NCI-H345 (cell line): ENCODE measurements at places on chromosomes 1 and 21.

DNA sequence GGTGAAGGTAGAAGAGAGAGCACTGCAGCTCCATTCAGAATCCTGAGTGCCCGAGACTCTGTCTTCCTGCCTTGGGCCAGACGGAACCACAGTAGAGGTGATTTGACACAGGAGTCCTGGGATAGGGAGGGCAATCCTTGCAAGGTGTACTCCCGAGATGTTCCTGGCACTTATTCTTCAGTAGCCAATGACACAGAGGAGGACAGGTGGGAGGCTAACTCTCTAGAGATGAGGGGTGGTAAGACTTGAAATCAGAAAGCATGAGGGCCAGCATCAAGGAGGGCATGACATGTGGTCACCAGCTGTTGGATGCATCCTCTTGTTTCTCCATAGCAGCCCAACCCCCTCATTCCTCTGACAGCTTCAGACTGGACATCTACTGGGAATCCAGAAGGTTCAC, 56.3 kb downstream of the CSMD2 start:
- no peak for DNase-seq

- DNase-seq: no peak
Measured at GRCh38 chr21:38610623-38611251, 112.5 kb upstream of the ERG start.

DNA sequence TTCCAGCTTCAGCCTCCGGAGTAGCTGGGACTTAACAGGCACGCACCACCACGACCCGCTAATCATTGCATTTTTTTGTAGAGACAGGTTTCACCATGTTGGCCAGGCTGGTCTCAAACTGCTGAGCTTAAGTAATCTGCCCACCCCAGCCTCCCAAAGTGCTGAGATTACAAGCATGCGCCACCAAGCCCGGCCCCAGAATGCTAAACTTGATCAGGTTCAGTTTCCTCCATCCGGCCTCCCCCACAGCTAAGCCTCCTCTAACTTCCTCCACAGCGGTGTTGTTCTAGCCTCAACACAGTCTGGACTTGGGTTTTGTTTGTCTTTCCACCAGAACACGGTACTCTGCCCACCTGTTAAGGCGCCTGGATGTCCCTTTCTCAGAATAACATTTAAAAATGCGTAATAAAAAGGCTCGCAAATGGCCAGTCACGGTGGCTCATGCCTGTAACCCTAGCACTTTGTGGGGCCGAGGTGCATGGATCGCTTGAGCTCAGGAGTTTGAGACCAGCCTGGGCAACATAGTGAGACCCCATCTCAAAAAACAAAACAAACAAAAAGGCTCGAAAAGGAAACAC, 2.4 kb downstream of the PARP1 start:
- DNase-seq: no peak

DNA sequence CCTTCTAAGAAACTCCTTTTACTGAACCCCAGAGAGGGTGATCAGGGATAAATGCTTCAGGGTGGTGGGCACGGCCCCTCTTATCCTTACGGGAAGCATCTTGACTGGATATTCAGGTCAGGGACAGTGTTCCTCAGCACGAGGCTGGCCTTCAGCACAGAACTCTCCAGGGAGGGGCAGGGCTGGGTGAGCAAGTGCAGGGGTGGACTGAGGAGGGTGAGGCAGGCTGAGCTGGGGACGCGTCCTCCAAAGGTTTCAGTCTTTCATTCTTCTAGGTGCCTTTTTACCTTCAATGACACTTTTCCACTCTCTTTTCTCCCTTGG, 52.3 kb downstream of the RASSF5 start:
- no peak for DNase-seq

DNA sequence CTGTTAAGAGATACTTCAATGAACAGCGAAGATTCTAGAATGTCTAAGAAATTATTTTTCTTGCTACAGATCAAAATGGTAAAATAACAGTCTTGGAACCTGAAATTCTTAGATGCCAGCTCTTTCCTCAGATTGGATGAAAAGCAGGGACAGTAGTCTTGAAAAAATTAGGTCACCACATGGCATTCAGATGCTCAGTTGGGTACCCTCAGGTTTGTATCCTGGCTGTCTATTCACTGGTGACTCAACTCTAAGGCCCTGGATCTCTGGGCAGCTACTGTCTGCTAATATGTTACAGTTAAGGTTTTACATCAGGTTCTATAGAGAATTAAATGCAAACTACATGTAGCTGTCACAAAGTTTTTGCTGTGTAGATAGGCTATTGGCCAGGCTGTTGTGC, 528.9 kb upstream of the ADAMTS5 start:
- DNase-seq: no peak

- DNase-seq: no peak
Measured at GRCh38 chr1:19441048-19441780, 44.1 kb downstream of the CAPZB start.

DNA sequence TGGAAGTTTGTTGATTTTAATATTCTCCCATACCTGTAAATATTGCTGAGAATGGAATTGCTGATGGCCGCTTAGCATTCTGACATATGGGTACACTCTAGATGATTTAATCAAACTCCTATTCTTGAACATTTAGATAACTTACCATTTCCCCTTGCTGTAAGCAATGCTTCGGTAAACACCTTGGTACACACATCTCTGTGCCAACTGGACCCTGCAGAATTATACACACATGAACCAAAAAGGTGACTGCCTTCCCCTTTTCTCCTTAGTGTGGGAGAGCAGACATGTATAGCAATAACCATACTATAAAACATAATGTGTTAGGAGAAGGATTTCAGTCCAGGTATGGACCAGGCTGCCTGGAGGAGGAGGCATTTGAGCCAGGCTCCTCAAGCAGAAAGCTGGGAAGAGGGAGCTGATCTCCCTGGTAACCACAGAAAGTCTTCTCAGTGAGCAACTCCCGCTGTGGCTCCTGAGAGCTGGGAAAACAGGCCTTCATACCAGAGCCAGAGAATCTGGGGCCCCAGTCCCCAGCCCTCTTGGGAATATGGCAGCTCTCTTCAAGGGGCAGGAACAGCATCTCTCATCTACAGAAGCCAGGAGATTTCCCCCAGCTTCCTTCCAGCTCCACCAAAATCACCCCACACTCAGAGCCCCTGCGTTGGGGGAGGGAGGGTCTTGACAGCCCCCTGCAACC, 33.9 kb upstream of the CSF1 start:
- DNase-seq: no peak

- no peak for DNase-seq
Measured at GRCh38 chr1:155178441-155179111, 4.9 kb downstream of the TRIM46 start.

DNA sequence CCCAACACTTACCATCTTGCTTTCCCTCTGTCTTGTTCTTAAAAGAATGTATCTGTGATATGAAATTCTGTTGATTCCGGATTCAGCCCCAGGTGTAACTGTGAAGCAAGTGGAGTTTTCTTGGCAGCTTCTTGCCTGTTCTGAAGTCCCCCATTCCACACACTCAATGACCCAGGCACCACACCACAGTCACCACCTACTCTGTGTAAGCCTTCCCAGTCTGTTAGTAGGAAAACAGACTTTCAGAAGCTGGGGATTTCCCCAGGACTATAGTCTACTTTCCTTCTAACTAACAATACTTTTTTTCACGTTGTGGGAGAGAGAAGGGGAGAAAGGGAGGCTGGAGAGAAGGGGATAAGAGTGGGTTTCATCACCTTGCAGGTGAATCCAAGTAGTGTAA, 299.1 kb upstream of the PROX1 start:
- DNase-seq: no peak

GRCh38 chr1:226626577-226626956, 78.0 kb downstream of the STUM start:
- DNase-seq: peak; percentile 54

GRCh38 chr1:46268578-46268977, 21.0 kb downstream of the RAD54L start:
- no peak for DNase-seq

GRCh38 chr1:211908453-211908852, 77.9 kb upstream of the LPGAT1 start:
- no peak for DNase-seq

- DNase-seq: no peak
Measured at GRCh38 chr1:38560457-38560856, 299.1 kb downstream of the RRAGC start.

DNA sequence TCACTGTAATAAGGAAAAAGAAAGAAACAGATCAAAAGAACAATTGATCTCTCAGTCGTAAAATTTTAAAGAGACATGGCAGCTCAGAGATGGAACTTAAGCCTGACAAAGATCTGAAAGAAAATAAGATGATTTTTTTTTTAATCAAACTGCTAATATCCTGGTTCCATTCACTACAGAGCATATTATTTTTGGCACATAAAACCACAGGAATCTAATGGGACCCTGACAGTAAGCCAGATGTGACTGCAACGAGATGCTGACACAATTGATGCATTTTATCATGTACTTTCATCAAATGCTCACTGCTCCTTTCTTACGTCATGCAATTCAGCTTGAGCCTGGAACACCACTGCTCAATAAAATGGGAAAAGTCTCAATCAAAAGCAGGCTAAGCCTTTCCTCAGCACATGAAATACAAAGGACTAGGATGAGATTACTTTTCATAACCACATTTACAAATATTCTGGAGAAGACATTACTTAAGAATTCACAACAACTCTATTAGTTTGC, 16.6 kb downstream of the GPATCH2 start:
- DNase-seq: no peak

GRCh38 chr1:55232448-55233144, 17.4 kb upstream of the USP24 start:
- DNase-seq: no peak

DNA sequence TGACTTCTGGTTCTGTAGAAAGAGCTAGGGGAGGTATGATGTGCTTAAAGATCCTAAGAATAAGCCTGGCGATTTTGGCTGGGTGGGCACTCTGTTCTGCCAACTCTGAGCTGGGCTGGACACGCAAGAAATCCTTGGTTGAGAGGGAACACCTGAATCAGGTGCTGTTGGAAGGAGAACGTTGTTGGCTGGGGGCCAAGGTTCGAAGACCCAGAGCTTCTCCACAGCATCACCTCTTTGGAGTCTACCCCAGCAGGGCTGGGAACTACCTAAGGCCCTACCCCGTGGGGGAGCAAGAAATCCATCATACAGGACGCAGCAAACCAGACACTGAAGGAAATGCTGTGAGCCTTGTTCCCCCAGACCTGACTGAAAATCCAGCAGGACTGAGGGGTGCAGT, 93.3 kb downstream of the PAPPA2 start:
- DNase-seq: no peak

DNA sequence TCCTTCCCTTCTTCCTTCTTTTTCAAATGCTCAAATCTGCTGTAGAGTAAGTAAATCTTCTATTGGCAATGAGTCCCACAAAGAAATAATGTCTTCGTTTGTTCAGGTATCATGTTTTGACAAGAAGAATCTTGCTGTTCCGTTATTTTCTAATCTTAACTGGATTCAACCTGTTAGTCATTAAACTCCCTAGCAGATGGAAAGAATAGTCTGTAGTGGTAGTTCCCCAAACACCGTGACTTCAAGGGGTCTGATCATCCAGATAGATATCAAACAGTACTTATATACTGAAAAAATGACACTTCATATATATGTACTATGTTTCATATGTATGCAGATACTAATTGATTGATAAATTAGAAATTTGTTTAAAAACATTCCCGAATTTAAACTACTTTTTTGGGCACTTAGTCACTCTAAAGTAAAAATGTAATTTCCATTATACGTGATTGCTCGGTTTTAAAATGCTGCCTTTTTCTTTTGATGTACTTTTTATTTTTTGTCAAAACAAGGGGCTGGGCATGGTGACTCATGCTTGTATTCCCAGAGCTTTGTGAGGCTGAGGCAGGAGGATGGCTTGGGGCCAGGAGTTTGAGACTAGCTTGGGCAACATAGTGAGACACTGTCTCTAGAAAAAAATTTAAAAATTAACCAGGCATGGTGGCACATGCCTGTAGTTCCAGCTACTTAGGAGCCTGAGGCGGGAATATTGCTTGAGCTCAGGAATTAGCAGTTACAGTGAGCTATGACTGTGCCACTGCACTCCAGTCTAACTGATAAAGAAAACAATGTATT, 335.7 kb upstream of the SNX7 start:
- no peak for DNase-seq

DNA sequence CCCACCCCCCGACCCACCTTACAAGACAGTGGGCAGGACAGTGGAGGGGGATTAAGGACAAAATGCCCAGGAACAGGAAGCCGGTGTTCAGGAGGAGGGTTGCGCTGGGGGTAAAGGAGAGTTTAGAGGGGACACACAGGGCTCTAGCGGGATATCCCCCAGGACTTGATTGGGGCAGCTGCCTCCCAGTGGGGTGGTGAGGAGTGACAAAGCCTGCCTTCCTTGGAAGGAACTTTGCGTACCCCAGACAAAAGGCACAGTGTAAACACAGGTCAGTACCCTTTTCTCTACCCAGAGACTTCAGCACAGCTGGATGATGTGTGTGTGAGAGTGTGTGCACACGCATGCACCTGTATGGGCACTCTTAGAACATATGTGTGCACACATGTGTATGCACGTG, 51.7 kb upstream of the BCAR3 start:
- DNase-seq: no peak

DNA sequence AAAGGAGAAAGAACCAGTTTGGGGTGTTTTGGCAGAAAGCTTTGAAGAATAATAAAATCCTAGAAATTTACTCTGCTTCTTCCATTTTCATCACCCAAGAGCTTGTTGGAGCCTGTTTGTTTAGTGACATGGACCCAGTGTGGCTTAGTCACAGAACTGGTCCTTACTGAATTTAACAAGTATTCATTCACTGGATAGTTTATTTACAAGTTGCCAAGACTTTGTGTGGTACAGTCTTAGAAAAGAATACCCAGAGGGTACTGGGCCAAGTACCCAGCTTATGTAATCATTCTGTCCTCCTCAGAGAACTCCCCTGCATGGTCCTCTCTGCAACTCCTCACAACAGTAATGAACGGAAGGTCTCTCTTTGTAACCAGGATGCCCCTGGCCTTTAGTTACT, 16.4 kb downstream of the RAB4A start:
- DNase-seq: no peak

GRCh38 chr21:38036016-38036415, 119.8 kb upstream of the KCNJ6 start:
- DNase-seq: no peak

DNA sequence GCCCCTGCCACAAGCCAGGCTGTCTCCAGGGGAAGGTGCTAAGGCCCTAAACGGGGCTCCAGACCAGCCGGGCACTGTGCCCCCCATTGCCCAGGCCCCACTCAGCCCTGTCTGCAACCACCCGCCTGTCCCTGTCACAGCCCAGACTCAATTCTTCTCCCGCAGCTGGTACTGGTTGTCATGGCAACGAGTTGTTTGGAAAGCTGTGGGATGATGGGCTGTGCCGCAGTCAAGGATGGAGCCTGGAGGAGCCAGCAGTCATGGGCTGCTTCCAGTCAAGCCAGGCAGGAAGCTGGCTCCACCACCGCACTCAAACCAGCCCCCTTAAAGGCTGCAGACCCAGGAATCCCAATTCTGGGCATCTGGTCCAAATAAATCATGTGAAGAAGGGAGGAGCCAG, 4.2 kb downstream of the SPOCD1 start:
- peak; percentile 77 for DNase-seq

GRCh38 chr1:173122344-173122935, 71.7 kb upstream of the TNFSF18 start:
- DNase-seq: no peak
